ENCODE measurements at places on chromosomes 16 and 17.

DNA sequence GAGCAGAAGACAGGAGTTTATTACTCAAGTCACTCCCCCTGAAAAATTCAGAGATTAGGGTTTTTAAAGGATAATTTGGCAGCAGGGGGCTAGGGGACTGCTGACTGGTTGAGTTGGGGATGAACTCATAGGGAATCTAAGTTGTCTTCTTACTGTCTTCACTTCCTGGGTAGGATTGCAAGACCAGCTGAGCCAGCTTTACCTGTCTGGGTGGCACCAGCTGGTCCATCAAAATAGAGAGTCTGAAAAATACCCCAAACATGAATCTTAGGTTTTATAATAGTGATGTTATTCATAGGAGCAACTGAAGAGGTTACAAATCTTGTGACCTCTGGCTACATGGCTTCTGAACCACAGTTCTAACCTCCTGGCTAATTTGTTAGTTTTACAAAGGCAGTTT lies 157.9 kb downstream of the PPM1E start:
- no peak for DNase-seq

GRCh38 chr16:62752854-62753253 lies 716.6 kb upstream of the CDH8 start:
- DNase-seq = no peak

- no peak for DNase-seq
Observed at GRCh38 chr17:67649891-67650290, 67.8 kb upstream of the NOL11 start.

- no peak for DNase-seq
Observed at GRCh38 chr16:986411-986810, 4.8 kb downstream of the SOX8 start.

DNA sequence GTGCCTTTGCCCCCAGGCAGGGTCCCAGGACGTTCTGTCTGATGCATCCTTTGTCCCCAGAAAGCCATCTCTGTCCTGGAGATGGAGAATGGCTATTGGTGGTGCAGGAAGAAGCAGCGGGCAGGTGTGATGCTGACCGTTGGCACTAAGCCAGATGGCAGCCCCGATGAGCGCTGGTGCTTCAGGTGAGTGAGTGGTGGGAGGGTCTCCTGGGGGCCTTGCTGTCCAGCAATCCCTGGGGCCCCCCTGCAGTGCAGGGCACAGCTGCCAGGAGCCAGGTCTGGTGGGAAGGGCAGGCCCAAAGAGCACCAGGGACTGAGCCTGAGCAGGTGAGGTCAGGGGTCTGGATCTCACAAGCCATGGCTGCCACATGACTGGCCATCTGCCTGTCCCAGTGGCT lies 18.1 kb downstream of the TRPV2 start:
- DNase-seq = no peak

GRCh38 chr17:59643159-59644140 lies 23.8 kb downstream of the CLTC start:
- peak; percentile 49 for DNase-seq

GRCh38 chr17:57603978-57604377 lies 141.1 kb downstream of the CCDC182 start:
- peak; percentile 64 for DNase-seq

DNA sequence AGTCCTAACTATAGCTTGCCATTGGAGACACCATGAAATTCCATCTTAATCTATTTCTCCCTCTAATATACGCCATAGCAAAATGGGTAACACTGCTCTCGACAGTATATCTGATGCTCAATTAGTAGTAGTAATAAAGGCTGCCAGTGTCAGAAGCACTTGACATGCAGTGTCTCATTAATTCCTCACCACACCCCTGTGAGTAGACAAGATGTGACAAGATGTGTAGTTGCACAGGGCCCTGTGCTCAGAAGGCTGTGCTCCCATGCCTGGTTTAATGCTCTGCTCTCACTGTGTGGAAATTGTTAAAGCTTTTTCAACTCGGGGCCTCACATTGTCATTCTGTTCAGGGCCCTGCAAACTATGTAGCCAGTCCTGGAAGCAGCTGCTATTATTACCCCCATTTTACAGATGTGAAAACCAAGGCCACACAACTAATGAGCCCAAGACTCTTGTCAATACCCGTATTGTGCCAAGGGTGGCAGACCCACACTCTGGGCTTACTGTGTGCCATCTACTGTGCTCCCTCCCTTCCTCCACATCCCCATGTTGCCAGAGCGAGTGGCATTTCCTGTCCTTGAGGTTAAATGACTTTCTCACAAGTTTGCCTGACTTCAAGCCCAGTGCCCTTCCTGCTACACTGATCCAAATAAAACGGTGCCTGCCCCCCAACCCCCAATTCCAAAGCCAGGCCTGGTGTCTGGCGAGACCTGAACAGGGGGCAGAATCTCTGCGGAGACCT lies 287.3 kb upstream of the CCL2 start:
- DNase-seq = no peak

DNA sequence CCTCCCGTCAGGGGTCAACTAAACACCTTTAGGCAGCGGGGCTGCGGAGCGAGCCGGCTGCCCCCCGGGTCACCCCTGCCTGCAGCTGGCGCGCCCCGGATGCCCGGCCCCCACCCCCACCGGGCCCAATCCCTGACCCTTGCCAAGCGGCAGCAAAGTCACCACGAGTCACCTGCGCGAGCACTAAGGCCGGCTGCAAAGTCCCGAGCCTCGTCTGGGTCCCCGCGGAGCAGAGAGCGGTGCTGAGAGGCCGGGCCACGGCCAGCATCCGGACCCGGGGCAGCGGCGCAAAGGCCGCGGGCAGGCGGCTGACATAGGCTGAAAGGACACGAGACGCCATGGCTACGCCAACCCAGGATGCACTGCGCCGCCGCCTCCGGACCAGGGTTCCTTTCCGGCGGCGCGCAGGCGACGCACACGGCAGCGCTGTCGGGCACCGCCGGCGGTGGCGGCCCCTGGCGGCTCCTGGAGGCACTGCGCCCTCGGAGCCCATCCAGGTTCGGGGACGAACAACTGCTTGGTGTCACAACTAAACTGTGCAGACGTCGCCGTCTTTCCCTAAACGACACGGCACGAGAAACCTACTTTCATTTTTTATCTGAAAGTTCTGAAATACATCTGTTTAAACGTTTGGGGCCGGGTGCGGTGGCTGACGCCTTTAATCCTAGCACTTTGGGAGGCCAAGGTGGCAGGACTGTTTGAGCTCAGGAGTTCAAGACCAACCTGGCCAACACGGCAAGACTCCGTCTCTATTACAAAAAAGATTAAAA lies at the start of gene NDUFAB1:
NDUFAB1 (minus strand) TSS at position 366 of the 770 bp plus-strand sequence; CDS start at position 340, 26 bp downstream.
- DNase-seq = peak; percentile 85

GRCh38 chr17:76701471-76701967 lies 9.2 kb downstream of the MXRA7 start:
- no peak for DNase-seq

DNA sequence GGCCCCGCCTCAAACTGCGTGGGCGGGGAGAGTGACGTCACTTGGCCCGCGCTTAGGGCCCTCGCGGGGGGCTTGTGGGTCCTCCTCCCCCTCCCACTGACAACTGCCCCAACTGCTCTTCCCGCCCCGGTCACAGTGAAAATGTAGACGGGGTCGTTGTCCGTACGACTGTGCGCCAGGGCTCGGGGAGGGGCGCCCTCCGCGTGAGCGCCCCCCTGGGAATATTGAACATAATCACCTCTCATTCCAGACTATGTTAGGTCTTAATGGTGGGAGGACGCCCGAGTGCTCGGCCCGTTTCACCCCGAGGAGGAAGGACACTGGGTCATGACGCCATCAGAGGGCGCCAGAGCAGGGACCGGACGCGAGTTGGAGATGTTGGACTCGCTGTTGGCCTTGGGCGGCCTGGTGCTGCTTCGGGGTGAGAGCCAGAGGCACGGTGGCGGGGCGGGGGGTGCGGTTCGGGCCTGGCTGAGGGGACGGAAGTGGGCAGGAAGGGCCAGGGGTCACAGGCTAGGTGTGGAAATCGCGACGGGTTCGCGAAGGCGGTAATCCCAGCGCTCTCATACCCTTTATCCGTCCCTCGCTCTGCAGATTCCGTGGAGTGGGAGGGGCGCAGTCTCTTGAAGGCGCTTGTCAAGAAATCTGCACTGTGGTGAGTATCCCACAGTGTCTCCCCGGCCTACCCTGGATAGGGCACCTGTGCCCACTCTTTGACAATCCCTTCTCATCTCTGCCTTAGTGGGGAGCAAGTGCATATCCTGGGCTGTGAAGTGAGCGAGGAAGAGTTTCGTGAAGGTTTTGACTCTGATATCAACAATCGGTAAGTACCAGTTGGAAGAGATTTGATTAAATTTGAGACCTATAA lies at the start of gene ELP5:
ELP5 (plus strand) TSS at position 40 of the 868 bp plus-strand sequence; CDS start at position 376, 336 bp downstream.
- DNase-seq = peak; percentile 87

DNA sequence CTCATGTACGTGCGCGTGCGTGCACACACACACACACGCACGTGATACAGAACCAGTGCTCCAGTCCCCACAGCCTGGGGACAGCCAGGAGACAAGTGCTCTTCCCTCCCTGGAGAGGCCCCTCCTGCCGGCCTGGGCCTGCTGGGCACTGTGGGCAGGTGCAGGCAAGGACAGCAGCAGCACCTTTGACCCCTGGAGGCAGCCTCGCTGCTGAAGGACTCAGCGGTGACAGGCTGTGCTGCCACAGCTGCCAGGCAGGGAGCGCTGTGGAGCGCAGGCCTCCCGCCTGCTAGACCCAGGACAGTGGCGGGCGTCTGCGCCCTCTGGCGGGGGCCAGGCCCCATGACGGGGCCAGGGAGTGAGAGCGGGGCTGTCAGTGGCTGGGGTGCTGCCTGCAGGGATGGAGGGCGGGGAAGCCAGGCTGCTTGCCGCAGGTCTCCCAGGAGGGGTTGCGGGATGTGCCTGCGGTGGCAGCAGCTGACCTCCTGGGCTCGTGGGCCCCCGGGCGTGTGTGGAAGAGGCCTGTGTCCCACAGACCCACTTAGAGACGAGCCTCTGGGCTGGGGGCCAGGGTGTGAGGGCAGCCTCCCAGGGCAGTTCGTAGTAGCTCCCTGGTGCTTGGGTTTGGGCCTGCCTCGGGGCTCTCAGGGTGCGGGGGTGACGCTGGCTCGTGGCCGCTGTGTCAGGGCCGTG lies 63.5 kb upstream of the PVALEF start:
- DNase-seq = peak; percentile 68

DNA sequence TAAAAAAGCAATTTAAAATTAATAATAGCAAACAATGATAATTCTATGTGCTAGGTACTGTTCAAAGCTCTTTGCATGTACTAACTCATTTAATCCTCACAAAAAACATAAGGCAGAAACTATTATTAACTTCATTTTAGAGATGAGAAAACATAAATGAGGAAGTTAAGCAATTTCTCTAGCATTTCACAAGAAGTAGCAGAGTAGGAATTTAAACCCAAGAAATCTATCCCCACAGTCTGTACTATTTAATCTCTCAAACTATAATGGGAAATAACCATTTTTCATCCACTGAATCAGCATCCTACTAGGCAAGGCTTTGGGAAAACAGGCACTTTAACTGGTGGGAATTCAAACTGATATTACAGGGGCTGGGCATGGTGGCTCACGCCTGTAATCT lies 42.2 kb upstream of the INTS2 start:
- peak; percentile 52 for DNase-seq

DNA sequence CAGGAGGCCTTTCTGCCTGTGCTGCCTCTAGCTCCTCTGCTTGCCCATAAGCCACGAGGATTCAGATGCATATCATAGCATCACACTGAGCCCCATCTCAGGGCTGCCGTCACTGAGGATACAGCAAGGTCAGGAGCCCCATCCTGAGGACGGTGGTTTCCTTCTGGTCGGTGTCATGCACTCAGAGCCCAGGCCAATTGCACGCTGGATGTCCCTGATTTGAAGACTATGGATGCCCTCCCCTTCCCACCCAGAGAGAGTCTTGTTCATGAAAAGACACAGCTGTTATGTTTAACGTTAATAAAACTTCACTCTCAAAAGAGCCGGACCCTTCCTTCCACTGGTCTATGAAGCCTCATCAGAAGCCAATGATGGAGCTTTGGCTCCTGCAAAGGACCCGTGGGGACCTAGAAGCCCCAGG lies 19.9 kb downstream of the COTL1 start:
- DNase-seq = no peak

DNA sequence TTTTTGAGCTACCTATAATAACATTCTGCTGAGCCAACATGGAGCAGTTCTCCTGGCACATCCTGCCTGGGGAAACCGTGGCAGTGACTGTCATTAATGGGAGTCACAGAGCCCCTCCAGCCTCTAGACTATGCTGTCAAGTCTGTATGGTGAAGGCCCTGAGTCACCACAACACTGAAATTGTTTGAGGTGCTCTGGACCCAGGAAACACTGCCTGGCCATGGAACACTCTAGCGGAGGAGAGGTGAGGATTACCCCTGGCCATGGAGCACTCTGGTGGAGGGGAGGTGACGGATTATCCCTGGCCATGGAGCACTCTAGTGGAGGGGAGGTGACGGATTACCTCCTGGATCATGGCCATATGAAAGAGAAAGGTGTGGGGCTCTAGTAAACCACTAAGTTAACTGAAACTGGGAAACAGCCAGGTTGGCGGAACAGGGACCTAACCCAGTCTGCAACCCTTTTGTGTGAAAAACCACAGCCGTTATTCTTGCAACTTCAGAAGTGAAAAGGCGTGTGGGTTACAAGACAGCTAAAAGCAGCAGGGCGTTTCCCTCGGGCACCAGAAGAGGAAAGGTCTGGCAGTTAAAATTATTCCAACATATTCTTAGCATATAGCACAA lies 156.7 kb downstream of the KCNJ12 start:
- DNase-seq = no peak

- DNase-seq = peak; percentile 51
Observed at GRCh38 chr17:37642681-37643080, 565 bp downstream of the DDX52 start.

- no peak for DNase-seq
Observed at GRCh38 chr17:37478187-37478586, 11.5 kb upstream of the DUSP14 start.

DNA sequence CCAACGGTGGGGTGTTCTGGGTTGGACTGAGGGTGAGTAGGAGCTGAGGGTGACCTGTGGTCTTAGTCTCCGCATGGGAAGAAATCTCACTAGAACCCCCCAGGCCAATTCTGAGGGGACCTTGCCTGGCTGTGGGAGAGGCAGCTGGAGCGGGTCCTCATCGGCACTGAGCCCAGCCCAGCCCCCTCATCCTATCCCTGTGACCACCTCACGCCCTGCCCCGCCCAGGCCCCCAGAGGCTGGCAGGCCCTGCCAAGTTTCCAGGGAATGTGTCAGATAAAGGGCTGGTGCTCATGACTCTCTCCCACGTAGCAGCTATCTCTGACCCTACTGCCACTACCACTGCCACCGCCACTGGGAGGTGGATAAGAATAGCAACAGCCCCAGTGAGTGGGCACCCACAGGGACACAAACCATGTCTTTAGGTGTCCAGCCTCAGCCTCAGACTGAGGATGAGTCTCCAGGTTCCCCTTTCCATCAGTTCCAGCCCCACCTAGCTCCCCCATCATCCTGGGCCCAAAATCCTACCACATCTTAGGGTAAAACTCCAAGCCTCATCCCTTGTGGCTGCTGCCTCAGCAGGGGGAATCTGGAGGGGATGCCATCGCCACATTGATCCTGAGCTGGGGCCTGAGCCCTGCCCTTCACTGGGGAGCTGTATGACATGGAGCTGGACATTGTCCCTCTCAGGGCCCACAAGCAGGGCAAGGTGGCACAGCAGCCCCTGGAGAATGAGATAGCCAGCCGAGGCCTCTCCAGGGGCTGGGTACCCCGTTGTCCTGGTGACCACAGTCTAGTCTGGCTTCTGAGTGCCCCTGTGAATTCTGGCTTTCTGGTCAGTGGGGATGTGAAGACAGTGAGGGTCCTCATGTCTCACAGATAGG lies 14.9 kb downstream of the CDH16 start:
- DNase-seq = no peak

GRCh38 chr17:80426671-80427326 lies 11.8 kb downstream of the ENDOV start:
- DNase-seq = peak; percentile 40
